ENCODE measurements at places on chromosomes 16 and 17.

DNA sequence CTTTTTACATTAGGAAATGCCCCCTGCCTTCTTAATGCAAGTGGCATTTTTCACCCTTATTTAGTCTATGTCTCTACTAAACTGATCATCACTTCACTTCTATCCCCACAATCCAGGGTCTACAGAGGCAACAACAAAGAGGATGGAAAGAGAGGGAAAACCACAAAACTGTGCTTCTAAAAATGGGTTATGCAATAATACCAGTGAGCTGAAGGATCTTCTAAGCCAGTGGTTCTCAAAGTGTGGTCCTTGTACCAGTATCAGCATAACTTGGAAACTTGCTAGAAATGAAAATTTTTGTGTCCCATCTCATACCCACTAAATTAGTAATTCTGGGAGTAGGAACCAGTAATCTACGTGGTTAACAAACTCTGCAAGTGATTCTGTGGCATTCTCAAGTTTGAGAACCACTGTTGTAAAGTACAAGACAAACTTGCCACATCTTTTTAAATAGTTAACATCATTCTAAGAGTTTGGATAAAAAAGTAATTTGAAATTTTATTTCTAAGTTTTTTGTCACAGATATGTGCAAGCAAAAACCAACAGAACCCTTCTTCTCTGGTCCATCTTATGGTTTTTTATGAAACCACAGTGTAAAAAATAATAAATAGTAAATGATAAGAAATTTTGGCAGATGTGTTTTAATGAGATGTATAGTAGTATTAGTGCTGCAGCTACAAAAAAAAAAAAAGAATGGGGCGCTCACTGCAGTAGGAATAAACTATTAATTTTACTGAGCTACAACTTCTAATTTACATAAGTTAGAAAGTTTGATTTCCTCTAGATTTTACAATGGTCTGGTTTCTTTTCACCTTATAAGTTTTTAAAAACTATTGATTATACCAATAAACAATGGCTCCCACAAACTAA is 16.2 kb downstream of the CDC27 start:
- DNase-seq, result no peak

GRCh38 chr16:81842564-81843242 is 63.6 kb downstream of the PLCG2 start:
- no peak for DNase-seq

DNA sequence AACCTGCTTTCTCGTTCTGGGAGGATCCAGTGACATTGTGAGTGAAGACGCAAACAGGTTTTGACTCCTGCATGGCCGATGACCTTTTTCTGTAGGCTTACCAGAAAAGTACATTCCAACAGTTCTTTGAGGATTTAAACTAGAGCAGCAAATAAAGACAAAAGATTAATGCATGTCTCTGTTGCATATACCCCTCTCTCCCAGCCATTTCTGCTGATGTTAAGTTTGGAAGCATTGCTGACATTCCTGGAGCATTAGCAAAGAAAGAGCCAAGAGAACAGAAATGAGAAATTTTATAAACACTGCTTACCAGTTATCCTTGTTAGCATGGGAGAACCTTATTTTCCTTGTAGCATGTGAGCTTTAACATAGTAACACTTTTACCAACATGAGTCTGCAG is 49.3 kb downstream of the SIAH1 start:
- peak; percentile 57 for DNase-seq

DNA sequence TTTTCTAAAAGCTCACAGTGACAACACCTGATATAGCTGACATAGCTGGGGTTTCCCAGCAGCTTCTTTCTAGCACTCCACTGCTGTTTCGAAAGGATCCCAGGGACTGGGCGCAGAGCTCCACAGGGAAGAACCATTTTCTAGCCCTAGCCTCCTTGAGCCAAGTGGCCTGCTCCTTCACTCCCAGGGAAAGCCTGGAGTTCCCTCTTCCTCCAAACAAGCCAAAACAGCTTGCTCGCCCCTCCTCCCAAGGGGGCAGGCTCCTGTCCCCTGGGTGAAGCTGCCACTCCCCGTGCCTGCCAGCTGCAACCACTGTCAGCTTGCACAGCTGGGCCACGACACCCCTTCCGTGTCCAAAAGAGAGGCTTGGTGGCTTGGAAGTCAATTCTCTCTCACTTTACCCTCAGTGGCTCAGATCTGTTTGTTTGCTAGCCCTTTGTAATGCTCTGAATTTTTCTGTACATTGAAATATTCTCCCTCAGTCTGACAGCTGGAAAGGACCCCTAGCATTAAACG is 59.8 kb downstream of the CYTH1 start:
- no peak for DNase-seq

GRCh38 chr16:72926177-72927070 is 121.5 kb downstream of the ZFHX3 start:
- DNase-seq, result no peak

DNA sequence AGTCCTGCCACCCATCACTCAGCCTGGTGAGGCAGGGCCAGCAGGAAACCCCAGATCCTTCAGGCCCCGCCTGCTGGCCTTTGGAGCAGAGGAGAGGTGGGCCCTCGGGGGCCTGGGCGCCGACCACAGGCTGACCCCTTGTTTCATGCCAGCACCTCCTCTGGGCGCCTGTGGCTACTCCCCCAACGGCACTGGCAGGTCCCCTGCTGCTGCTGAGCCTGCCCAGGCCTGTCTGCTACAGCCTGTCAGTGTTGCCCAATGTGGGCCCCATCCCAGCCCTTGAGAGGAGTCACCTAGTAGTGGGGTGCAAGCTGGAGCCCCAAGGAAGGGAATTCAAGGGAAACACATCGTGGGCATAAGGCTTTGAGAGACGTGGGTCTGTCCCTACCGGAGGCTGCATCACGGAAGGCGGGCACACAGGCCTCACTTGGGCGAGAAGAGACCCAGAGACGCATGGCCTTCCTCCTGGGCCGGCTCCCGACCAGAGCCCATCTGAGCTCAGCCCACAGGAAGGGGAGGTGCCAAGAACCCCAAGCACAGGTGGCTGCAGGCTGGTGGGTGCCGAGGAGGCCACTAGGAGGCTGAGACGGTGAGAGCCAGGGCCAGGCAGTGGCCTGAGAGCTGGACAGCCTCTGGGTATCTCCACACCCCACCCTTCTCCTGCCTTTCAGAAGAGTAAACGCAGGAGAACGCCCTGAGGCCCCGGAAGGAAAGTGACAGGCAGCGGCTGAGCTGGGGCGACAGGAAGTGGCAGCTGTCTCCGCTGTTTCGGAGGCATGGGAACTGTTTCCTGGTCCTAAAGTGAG is 8.0 kb upstream of the FASN start:
- peak; percentile 84 for DNase-seq

GRCh38 chr16:68086860-68087268 is 1.7 kb downstream of the NFATC3 start:
- DNase-seq, result no peak

GRCh38 chr17:67525239-67526135 is 148.4 kb downstream of the PITPNC1 start:
- DNase-seq, result no peak

- DNase-seq, result no peak
These were observed 3.4 kb downstream of the ACE start for GRCh38 chr17:63480192-63480784.

DNA sequence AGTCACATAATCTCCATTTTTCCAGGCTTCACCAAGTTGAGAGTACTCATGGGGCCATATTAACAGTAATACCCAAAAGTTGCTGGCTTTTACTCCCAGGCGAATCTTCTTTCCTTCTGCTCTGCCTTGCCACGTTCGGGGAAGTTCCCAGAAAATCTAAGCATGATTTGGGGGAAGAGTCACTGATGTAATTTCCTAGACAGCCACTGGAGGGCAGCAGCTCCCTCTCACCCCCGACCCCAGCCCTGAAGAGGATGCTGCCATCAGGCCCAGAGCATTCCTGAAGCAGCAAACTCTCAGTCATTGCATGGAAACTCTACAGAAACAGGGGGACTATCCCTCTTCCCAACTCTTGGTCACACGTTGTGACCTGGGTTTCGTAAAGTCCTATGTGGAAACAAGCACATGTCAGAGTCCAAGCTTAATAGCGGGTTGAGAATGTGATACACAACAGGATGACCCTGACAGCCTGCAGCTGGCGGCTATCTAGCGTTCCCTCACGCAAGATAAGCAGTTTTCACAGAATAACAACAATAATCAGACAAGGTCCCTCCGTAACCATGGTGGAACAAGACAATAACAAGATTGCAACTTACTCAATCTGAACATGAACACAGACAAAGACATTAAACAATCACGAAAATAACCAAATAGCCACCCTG is 43.8 kb upstream of the DHX40 start:
- peak; percentile 80 for DNase-seq

DNA sequence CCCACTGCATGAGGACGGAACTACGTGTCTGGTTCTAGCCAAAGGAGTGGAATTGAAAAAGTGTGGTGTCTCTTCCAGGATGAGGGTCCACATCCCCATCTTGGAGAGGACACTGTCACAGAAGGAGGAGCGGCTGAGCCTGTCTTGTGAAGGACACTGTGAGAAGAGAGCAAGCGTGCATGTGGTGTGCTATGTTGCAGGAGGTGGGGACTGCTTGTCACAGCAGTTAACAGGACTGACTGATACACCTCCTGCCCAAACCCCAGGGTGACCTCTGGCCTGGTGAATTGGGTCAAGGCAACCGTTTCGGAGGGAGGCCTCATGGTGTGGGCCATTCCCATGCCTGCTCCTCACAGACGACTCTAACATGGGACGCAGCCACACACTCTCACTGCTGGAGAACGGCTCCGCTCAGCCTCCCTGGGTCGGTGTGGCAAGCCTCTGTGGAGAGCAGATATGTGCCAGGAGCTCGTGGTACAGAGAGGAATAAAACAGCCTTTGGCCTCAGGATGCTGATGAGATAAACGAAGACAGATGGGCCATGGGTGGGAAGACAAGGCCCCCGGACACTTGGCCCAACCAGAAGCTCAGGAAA is 56.4 kb upstream of the RBFOX3 start:
- no peak for DNase-seq

DNA sequence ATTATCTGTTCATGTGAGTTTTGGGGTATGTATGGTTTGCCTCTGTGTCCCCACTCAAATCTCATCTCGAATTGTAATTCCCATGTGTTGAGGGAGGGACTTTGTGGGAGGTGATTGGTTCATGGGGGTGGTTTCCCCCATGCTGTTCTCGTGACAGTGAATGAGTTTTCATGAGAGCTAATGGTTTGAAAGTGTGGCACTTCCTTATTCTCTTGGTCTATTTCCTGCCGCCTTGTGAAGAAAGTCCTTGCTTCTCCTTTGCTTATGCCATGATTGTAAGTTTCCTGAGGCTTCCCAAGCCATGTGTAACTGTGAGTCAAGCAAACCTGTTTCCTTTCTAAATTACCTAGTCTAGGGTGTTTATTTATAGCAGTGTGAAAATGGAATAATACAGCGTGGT is 128.1 kb upstream of the HS3ST4 start:
- DNase-seq, result no peak

DNA sequence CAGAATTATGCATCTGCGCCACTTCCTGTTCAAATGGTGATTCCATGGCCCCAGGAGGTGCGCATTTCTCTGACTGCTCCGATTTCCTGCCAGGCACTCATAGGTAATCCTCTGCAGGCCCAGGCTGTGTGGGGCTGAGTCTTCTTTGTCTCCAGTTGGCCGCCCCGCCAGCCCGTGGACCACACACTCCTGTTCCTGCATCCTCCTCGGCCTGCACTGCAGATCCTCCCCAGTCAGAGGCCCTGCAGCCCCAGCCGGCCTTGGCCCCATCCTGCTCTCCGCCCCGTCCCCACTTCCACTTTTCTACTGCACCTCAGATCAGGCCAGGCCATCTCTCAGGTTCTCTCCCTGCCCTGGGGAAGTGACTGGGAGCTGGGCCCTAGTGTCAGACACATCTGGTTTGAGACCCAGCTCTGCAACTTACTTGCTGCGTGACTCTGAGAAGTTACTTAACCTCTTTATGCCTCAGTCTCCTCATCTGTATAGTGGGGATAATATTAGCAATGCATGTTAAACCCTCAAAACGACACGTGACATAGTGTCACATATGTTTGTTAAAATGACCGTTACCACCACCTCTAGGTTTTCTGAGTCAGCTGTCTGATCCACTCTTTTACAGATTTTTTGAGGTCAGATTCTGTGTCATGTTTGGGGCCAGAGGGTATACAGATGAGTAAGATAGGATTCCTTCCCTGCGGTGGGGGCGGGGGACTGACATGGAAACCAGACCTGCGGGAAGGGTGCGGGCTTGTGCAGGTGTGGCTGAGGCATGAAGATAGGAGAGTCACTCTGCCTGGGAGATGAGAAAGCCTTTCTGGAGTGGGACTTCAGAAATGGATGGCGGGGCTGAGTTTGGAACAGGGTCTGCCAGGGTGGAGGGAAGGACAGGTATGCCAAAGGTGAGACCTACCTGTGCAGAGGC is 12.8 kb downstream of the RAB11FIP4 start:
- DNase-seq, result no peak

DNA sequence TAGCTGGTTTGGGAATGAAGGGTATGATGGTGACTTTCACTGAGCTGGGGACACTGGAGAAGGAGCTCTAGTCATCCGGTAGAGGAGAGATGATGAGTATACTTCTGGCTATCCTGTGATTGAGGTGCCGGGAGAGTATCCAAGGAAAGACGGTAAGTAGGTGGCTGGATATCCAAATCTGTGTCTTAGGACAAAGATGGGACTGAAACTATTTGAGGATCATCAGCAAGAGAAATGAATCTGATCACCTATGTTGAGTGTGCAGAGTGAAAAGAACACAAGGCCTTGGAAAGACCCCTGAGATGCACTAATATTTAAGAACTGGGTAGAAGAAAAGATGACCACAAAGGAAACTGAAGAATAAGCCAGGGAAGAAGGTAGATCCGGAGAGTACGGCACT is 1.0 kb downstream of the NACA2 start:
- no peak for DNase-seq

DNA sequence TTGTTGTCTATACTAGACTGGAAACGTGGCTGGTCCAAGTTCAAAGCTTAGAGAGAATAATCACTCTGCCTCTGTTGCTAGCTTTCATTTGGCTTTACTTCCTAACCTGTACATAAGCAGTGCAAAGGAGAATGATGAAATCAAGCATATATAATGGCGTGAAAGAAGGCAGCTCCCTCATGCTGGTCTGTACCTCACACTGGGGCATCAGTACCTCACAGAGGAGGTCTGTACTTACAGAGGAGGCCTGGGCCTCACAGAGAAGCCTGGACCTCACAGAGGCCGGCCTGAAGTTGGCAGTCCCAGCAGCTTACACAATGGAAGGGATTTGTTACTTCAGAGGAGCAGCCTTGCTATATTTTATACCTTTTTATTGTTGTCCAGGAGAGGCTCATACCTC is 53.3 kb upstream of the MSI2 start:
- no peak for DNase-seq

- no peak for DNase-seq
These were observed 3.0 kb upstream of the TMEM204 start for GRCh38 chr16:1530349-1530882.

DNA sequence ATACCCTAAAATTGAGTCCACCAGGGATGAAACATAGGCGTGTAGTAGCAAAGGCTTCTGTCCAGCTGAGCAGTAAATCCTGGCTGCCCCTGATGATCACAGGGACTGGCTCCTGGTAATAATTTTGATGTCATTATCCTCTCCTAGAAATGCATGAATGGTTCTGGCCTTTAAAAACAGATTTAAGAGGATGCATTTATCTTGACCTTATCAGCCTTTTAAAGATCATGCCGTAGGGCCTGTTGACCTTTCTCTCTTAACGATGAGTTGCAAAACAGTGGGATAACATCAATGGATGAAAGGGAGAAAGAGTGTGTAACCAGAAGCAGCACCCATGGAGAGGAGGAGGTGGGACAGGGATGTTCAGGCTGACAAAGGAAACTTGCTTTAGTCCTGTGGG is 128.5 kb downstream of the CA10 start:
- no peak for DNase-seq
